ENCODE measurements at places on chromosomes 2 and 18. TPM values are rescaled to one million over a fixed set of nuclear protein-coding genes. Genes with fewer than 3 reads are reported as not detected.

DNA sequence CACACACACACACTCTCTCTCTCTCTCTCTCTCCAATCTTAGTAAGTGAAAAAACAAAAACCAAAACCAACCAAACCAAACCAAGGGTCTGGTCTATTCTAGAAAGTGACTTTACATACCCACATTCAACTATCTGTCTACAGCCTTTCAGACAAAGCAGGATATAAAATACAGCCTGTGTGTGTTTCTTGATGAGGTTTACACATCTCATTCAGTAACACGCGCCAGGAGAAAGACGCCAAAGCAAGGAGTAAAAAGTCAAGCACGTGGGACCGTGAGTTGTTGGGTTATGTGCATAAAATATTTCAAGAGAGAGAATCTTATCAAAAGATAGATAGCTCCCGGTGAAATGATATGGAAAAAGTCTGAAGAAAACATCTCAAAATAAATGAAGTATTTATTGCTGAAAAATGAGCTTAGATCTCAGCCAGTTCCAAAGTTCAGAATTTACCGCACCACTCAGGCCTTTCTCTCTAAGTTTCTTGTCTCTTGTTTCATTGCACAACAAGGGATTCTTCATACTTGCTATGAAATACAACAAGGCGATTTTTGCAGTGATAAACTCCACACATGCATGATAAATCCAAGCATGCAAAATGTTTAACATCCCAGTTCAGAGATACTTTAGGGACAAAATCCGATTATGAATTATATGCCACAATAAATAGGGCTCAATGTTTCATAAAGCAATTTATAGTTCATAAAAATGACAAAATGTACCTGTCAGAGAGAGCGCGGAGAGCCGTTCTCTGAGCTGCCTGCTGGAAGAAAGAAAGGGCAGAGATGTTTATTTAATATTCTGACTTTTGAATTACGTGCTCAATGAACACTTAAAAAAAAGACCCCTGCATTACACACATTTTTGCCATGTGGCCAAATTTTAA, 159.3 kb upstream of the REV1 start:
- DNase-seq, result no peak

- no peak for DNase-seq
Measured at GRCh38 chr2:5592916-5593315, 99.3 kb upstream of the SOX11 start.

- DNase-seq, result no peak
Measured at GRCh38 chr2:233466991-233467603, 99.5 kb downstream of the USP40 start.

DNA sequence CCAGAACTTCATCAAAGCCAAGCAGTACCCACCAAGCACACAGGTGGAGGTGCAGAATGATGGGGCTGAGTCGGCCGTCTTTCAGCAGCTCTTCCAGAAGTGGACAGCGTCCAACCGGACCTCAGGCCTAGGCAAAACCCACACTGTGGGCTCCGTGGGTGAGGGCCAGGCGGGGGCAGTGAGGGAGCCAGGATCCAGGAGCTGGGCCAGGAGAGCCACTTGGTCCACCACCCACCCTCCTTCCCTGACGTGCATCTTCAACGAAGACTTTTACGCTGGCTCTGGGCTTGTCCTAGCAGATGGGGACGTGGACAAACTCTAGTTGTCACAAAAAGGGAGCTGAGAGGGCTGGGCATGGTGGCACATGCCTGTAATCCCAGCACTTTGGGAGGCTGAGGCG, 11.8 kb downstream of the VIL1 start:
- no peak for DNase-seq

GRCh38 chr2:127142663-127143630, 36.0 kb upstream of the BIN1 start:
- DNase-seq, result no peak

- DNase-seq, result no peak
Measured at GRCh38 chr2:148218326-148219075, 197.6 kb downstream of the MBD5 start.

DNA sequence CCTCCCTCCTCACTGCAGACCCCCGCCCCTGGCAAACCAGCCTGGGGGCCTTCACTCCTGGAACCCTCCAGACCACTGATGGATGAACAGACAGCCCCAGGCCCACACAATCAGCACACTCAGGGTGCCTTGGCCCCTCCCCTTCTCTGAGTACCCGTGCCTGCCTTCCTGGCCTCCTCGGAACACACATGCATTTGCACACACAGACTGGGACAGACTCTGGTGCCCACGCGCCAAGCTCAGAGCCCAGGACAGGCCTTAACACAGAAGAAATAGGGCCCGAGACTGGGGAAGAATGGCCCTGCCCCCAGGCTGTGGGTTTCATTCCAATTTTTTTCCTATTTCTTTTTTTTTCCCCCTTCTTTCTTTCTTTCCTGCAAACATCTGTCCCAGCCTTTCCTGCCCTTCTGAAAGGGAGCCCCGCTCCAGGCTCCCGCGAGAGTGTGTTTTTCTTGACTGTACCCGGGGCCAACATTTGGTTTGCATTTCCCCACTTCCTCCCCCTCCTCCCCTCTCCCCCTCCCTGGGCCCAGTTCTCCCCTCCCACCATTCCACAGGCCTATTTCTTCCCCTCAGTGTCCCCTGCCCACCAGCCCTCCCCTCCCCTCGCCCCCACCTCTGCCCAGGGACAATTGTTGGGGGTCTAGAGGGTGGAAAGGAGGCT, 618 bp upstream of the TNS1 start:
- DNase-seq, result no peak

Gene DYNAP
- not detected for total RNA-seq

Gene ZNF804A
- not detected for total RNA-seq

Gene ZBTB7C
- 0.05 TPM for total RNA-seq

Gene AGXT
- not detected for total RNA-seq

Gene SPP2
- not detected for total RNA-seq
